Body of pancreas (tissue), 4 donors: ENCODE measurements at places on chromosomes 3 and 15. TPM values are rescaled to one million over a fixed set of nuclear protein-coding genes. Genes with fewer than 3 reads are reported as not detected.

SCN11A gene
- not detected for total RNA-seq

DNA sequence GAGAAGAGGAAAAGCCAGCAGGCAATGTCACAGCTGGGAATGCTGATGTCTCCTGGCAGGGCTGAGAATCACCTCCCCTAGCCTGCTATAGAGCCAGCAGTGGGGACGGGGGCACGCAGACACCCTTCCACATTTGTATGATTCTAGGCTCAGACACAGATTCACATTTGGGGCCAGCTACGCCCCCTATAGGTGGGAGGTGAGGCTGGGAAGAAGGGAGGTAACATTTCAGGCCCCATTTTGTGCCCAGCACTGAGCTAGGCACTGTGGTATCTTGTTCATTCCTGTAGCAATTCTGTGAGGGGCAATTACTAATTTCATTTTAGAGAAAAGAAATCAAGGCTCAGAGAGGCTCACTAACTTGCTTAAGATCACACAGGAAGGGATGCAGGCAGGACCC lies 15.9 kb upstream of the ACAD9 start:
- DNase-seq, result no peak
- no peak overlapping the region for H3K27ac ChIP-seq
- no peaks in the 10 kb centered on the region for H3K27me3 ChIP-seq
- H3K36me3 ChIP-seq, result no peaks in the 10 kb centered on the region
- no peak overlapping the region for H3K4me3 ChIP-seq

GRCh38 chr3:6512172-6512800 lies 348.6 kb upstream of the GRM7 start:
- H3K36me3 ChIP-seq, result no peaks in the 10 kb centered on the region
- H3K27me3 ChIP-seq, result no peaks in the 10 kb centered on the region
- H3K4me3 ChIP-seq, result no peak overlapping the region
- H3K27ac ChIP-seq, result no peak overlapping the region

- no peak overlapping the region for H3K27ac ChIP-seq
- DNase-seq, result no peak
- no peaks in the 10 kb centered on the region for H3K27me3 ChIP-seq
- no peak overlapping the region for H3K4me3 ChIP-seq
Observed at GRCh38 chr3:10845839-10846656, 30.0 kb downstream of the SLC6A11 start.

DNA sequence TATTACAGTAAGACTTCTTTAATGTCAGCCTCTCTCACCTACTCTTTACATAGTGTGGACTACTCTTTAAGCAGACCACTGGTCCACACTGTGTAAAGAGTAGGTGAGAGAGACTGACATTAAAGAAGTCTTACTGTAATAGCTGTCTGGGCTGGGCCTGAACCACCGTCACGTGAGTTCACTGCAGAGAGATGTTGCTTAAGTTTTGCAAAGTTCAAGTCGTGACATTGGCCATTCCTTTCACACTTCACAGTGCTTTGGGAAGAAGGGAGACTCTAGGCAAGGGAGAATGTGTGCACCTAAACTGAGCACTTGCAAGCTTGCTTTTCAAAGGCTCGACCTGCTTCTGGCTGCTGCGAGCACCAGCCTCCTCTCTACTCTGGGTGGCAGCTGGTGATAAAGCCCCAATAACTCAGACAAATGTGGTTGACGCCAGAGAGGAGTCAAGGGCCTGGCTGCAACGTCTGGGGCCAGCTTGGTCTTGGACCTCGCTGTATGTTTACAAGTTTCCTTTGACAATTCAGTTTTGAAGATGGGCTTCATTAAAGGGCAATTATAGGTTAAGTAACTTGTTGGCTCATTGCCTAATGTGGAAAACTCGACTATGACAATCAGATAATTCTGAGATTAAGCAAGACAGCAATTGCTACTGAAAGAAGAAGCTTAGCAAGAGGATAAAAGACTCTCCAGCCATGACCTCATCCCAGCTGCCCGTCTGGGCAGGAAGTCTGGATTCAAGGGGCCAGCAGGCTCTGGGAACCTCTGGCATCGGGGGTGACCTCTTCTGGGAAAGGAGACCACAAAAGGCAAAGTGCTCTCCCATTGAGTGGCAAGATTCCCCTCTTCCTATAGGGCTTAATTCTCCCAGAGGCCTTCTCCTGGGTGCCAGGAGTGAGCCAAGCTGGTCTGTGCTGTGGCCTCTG lies 242.1 kb upstream of the TLE3 start:
- H3K36me3 ChIP-seq, result no peaks in the 10 kb centered on the region
- no peak overlapping the region for H3K4me3 ChIP-seq
- H3K4me1 ChIP-seq, result peaks cover 7% of the 10 kb centered on the region
- no peak for DNase-seq
- no peak overlapping the region for H3K27ac ChIP-seq

DNA sequence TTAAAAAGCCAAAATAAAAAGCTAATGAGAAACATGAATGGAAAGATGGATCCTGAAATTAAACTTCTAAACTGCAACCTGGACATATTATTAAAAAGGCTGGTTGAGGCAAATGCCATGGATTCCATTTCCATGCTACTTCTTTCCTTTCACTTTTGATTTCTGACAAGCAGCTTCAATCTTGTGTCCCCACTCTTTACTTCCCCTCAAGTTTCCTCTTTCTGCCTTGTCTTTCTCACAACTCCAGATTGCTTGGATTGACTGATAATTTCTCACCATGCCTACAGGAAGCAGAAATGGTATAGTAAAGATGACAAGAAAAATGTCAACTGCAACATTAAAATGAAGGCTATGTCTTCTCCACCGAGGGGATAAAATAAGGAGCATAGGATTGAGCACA lies 1136.7 kb downstream of the TUSC7 start:
- H3K4me3 ChIP-seq, result no peak overlapping the region
- no peak overlapping the region for H3K27ac ChIP-seq
- H3K36me3 ChIP-seq, result no peaks in the 10 kb centered on the region

GRCh38 chr3:38648659-38649499 lies 608 bp downstream of the SCN5A start:
- peaks cover 22% of the 10 kb centered on the region for H3K4me1 ChIP-seq
- no peak for DNase-seq
- H3K4me3 ChIP-seq, result no peak overlapping the region
- H3K27me3 ChIP-seq, result no peaks in the 10 kb centered on the region
- H3K36me3 ChIP-seq, result no peaks in the 10 kb centered on the region
- no peak overlapping the region for H3K27ac ChIP-seq

- DNase-seq, result peak; percentile 48
- peaks cover 93% of the 10 kb centered on the region for H3K4me1 ChIP-seq
- H3K4me3 ChIP-seq, result no peak overlapping the region
- H3K27ac ChIP-seq, result peak overlapping the region; percentile 96
- H3K36me3 ChIP-seq, result peaks cover 4% of the 10 kb centered on the region
Observed at GRCh38 chr15:78004222-78004727, 73.2 kb downstream of the TBC1D2B start.

CISH gene
- total RNA-seq, result 4.9 TPM

SPATA16 gene
- total RNA-seq, result not detected

GRCh38 chr3:195148549-195148948 lies 122.4 kb downstream of the XXYLT1 start:
- H3K27me3 ChIP-seq, result no peaks in the 10 kb centered on the region
- no peak overlapping the region for H3K27ac ChIP-seq
- DNase-seq, result no peak
- no peaks in the 10 kb centered on the region for H3K36me3 ChIP-seq
- H3K4me1 ChIP-seq, result peaks cover 15% of the 10 kb centered on the region

GRCh38 chr3:144272680-144273079 lies 301.1 kb downstream of the DIPK2A start:
- H3K27me3 ChIP-seq, result no peaks in the 10 kb centered on the region
- H3K4me3 ChIP-seq, result no peak overlapping the region
- H3K4me1 ChIP-seq, result no peaks in the 10 kb centered on the region

GRCh38 chr3:42110631-42111030 lies 19.5 kb downstream of the TRAK1 start:
- no peaks in the 10 kb centered on the region for H3K36me3 ChIP-seq
- no peak overlapping the region for H3K27ac ChIP-seq
- H3K4me3 ChIP-seq, result no peak overlapping the region
- no peaks in the 10 kb centered on the region for H3K4me1 ChIP-seq
- DNase-seq, result no peak
- no peaks in the 10 kb centered on the region for H3K27me3 ChIP-seq

IQCB1 gene
- total RNA-seq, result 12.5 TPM

GRCh38 chr3:150414258-150414657 lies 6.2 kb downstream of the TSC22D2 start:
- no peaks in the 10 kb centered on the region for H3K36me3 ChIP-seq
- no peak overlapping the region for H3K4me3 ChIP-seq
- H3K27ac ChIP-seq, result no peak overlapping the region
- no peaks in the 10 kb centered on the region for H3K27me3 ChIP-seq
- peaks cover 50% of the 10 kb centered on the region for H3K4me1 ChIP-seq

GRCh38 chr3:11592445-11593298 lies 51.0 kb downstream of the VGLL4 start:
- H3K27ac ChIP-seq, result peak overlapping the region; percentile 17
- peaks cover 52% of the 10 kb centered on the region for H3K4me1 ChIP-seq
- no peak overlapping the region for H3K4me3 ChIP-seq
- no peak for DNase-seq

DNA sequence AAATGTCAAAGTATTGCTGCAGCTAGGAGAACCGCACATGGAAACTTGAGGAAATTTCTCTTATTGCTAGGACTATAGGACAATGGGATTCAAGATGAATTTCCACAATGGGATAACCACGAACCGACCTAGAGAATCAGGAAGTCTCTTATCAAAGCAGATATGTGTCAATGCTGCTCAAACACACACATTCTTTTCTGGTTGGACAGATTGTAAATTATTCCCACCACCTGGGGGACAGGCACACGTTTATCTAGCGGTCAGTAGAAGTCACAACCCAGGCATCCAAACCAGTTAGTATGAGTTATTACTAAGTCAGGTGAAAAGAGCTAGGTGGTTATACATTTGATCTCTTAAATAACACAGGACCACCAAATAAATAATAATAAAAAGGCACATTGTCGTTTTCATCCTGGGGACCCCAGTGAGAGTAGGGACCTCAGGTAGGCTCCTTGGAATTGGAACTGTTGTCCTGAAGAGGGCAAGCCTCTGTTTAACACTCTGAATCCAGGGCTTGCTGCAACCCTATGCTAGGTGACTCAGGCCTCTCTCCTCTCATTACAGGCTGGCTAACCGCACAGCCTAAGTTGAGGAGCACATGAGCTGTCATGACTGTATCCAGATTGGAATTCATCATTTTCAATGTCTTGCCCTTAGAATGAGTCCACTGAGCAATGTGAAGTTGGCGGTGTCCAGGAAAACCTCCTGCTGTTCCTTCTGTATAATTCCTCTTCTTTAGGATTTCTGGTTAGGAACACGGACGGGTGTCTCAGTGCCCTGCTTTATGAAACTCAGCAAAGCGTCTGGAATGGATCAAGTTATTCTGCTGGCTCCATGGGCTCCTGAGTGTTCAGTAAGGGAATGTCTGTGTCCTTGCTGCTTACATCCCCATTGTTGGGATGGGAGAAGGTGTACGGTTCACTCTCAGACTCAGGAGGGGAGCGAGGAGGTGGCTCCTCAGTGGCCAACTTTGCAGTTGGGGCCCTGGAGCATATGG lies 59.0 kb downstream of the CLEC3B start:
- H3K36me3 ChIP-seq, result no peaks in the 10 kb centered on the region
- H3K4me1 ChIP-seq, result peaks cover 19% of the 10 kb centered on the region
- H3K27me3 ChIP-seq, result no peaks in the 10 kb centered on the region
- no peak overlapping the region for H3K27ac ChIP-seq

TP63 gene
- not detected for total RNA-seq

CD96 gene
- 2.6 TPM for total RNA-seq

CCDC71 gene
- 19.5 TPM for total RNA-seq

GRCh38 chr15:81388436-81388770 lies 14.4 kb upstream of the TMC3 start:
- peaks cover 13% of the 10 kb centered on the region for H3K4me1 ChIP-seq
- no peak overlapping the region for H3K4me3 ChIP-seq
- H3K36me3 ChIP-seq, result no peaks in the 10 kb centered on the region
- no peak overlapping the region for H3K27ac ChIP-seq
- no peak for DNase-seq

- H3K27me3 ChIP-seq, result no peaks in the 10 kb centered on the region
- no peak overlapping the region for H3K4me3 ChIP-seq
- no peak for DNase-seq
- no peak overlapping the region for H3K27ac ChIP-seq
- H3K36me3 ChIP-seq, result no peaks in the 10 kb centered on the region
Observed at GRCh38 chr3:181712553-181713279, 991 bp downstream of the SOX2 start.

- H3K4me3 ChIP-seq, result no peak overlapping the region
- DNase-seq, result no peak
- peaks cover 10% of the 10 kb centered on the region for H3K4me1 ChIP-seq
- H3K27ac ChIP-seq, result no peak overlapping the region
- no peaks in the 10 kb centered on the region for H3K27me3 ChIP-seq
- H3K36me3 ChIP-seq, result no peaks in the 10 kb centered on the region
Observed at GRCh38 chr15:100227781-100228180, 114.0 kb downstream of the ADAMTS17 start.

DNA sequence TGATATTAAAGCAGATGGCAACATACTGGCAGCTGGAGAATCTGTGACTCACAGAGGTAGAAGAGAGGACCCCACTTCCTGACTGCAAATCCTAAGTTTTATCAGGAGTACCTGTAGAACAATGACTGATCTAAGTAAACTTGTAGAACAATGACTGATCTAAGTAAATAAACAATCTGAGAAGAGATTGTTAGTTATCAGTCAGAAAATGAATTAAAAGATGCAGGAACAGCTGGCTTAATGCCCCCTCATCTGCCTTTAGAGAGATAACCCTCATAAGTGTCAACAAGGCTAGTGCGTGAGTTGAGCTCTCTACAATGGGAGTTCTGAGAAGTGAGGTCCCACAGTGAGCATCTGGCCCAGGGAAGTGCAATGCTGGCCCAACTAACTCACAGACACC lies 14.6 kb downstream of the ACAD11 start:
- H3K4me1 ChIP-seq, result no peaks in the 10 kb centered on the region
- no peak overlapping the region for H3K27ac ChIP-seq

DNA sequence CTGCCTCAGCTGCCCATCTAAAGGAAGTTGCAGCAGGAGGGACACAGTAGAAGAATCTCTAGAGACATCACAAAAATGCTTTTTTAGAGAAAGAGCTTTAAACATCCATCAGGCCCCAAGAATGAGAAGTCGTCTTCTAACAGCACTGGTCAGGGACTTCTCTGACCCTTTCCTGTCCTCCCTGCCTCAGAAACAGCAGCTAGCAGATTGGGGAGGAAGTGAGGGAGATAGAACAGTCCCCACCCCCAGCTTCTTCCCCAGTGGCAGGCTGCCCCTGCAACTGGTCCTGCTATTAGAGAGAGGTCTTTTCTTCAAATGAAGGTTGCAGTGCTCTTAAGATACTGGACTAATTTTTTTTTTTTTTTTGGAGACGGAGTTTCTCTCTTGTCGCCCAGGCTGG lies 55.1 kb downstream of the PDE8A start:
- peaks cover 31% of the 10 kb centered on the region for H3K4me1 ChIP-seq
- H3K36me3 ChIP-seq, result no peaks in the 10 kb centered on the region
- H3K27ac ChIP-seq, result no peak overlapping the region
- no peak overlapping the region for H3K4me3 ChIP-seq
